ENCODE measurements at places on chromosomes 3 and 15.

DNA sequence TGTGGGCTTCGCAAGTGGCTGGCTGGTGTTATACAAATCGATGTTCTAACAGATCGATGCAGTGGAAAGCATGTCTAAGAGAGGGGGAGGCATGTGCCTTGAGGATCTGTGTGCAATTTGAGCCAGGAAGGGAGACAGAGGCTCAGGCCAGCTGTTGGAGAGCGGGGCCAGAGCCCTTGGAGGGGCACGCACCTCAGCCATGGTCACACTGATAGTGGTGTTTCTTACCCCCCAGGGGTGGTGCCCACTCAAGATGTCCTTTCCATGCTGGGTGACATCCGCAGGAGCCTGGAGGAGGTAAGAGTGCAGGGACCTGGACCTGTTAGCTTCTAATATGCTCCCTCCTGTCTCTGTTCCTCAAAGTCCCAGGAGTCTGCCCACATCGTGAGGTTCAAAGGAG, 3.8 kb upstream of the ABTB1 start:
- no peak for DNase-seq

DNA sequence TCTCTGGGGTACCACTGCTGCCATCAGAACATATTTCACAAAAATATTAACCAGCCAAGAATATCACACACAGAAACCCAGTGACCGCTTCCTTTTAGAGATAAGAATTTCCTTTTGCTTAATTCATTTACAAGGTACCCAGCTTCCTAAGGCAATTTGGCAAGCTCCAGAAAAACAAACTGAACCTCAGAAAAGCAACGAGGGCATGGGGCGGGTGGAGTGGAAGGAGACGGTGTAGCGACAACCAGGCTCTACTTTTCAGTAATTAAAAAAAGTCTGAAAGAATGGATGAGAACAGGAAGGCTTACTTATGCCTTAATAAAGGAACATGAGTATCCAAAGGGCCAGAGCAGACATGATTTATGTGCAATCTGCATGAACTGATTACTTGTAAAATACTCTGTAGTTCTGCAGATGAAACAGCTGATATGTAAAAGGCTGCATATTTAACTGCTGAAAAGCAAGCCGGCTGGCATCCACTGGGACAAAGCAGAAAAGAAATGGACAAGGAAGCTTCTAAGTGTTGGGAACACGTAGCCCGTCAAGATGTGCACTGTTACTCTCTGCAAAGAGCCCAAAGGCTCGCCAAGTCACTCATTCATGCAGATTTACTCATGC, 18.6 kb downstream of the RFTN1 start:
- peak; percentile 21 for DNase-seq

GRCh38 chr3:100463646-100464155, 28.7 kb upstream of the TMEM45A start:
- DNase-seq, result no peak

DNA sequence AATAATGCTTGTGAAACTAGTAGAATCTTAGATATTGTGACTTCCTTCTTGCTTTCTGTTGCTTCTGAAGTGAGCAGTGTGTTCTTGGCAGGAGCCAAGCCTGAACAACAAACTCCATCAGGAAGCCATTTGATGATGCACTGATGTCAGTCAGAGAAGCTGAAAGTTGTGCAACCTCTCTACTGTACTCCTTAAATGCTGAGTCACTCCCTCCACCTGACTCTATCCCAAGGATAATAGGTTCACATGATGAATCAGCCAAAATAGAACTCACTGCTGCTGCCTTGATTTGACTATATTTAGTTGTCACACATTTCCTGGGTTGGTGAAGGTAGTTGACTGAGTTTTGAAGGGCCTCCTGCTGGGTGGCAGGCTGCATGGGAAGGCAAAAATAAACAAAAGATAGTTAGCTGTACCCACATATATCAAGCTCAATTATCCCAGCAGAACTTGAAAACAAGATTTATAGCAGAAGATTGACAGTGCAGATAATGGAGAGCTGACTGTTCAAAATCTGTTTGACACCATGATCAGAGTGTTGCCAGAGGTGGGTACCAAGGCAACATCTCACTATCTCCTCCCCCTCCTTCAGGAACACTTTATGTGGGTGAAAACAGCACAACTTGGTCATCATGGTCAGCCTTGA, 328.4 kb upstream of the DPH6 start:
- peak; percentile 49 for DNase-seq

- no peak for DNase-seq
Measured at GRCh38 chr3:51819709-51820406, 40.8 kb upstream of the IQCF6 start.

GRCh38 chr3:79018671-79019136, 749.1 kb downstream of the ROBO1 start:
- DNase-seq, result peak; percentile 73

DNA sequence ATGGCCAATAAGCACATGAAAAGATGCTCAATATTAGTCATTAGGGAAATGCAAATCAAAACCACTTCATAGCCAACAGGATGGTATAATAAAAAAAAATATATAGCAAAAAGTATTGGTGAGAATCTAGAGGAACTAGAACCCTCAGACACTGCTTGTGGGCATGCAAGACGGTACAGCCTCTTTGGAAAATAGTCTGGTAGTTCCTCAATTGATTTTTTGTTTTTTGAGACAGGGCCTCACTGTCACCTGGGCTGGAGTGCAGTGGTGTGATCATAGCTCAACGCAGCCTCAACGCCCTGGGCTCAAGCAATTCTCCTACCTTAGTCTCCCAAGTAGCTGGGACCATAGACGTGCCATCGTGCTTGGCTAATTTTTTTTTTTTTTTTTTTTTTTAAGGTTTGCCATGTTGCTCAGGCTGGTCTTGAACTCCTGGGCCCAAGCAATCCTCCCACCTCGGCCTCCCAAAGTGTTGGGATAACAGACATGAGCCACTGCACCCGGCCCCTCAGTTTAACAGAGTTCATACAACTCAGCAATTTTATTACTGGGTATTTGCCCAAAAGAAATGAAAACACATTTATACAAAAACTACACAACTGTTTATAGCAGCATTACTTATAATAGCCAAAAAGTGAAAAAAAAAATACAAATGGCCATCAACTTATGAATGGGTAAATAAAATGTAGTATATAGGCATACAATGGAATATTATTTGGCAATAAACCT, 5.1 kb downstream of the PRC1 start:
- DNase-seq, result no peak

- DNase-seq, result no peak
Measured at GRCh38 chr15:88628018-88628654, 7.0 kb downstream of the AEN start.

GRCh38 chr3:120425572-120426250, 25.1 kb downstream of the FSTL1 start:
- DNase-seq, result peak; percentile 71

GRCh38 chr3:123015596-123015995, 12.0 kb downstream of the SEMA5B start:
- DNase-seq, result no peak

GRCh38 chr3:179181021-179181472, 32.9 kb downstream of the PIK3CA start:
- DNase-seq, result peak; percentile 49

DNA sequence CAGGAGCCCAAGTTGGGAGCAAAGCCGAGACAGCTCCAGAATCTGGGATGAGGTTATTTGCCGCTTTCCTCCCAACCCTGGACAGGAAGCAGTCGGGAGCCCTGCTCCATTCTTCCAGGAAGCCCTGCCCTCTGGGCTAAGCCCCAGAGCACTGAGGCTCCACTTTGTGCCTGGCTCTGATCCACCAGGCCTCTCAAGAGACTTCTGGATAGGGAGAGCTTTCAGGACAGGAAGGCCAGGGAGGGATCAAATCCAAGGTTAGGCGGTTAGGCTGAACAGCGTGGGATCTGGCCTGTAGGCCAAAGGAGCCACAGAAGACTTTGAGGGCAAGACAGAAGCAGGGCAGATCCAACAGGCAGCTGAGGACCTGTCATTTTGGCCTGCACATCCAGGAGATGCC, 835 bp downstream of the STOML1 start:
- DNase-seq, result peak; percentile 84
